ENCODE measurements at places on chromosomes 13 and 19. TPM values are rescaled to one million over a fixed set of nuclear protein-coding genes. Genes with fewer than 3 reads are reported as not detected.

RINL gene
- total RNA-seq = 3.0 TPM

PNKP gene
- total RNA-seq = 144 TPM

KISS1R gene
- total RNA-seq = 6.1 TPM

RAX2 gene
- total RNA-seq = not detected

TMIGD2 gene
- not detected for total RNA-seq

MBD3L5 gene
- not detected for total RNA-seq

LILRA5 gene
- total RNA-seq = not detected

IGSF23 gene
- 1.7 TPM for total RNA-seq

LGI4 gene
- total RNA-seq = 0.20 TPM

CBARP gene
- total RNA-seq = 13.0 TPM

ZNF534 gene
- total RNA-seq = 0.22 TPM

CATSPERD gene
- total RNA-seq = not detected

LMTK3 gene
- total RNA-seq = 12.7 TPM

FCER2 gene
- total RNA-seq = not detected

CEACAM7 gene
- total RNA-seq = not detected

LILRB2 gene
- not detected for total RNA-seq

LAIR1 gene
- not detected for total RNA-seq

TMEM190 gene
- total RNA-seq = 2.3 TPM

PRRG2 gene
- total RNA-seq = 6.8 TPM

PCDH9 gene
- total RNA-seq = 1.7 TPM

KIR2DL1 gene
- not detected for total RNA-seq

CYP4F2 gene
- not detected for total RNA-seq

DKKL1 gene
- total RNA-seq = 5.2 TPM

SIGLEC12 gene
- total RNA-seq = not detected

MTUS2 gene
- total RNA-seq = 9.2 TPM

HPN gene
- total RNA-seq = 71.5 TPM

ATCAY gene
- 0.43 TPM for total RNA-seq

BCL2L12 gene
- total RNA-seq = 59.0 TPM

DENND1C gene
- 0.47 TPM for total RNA-seq

ALOX5AP gene
- total RNA-seq = not detected

GAPDHS gene
- not detected for total RNA-seq

DNASE2 gene
- total RNA-seq = 26.0 TPM

CTXN1 gene
- 114 TPM for total RNA-seq

TRPC4 gene
- total RNA-seq = 4.2 TPM

ZNF578 gene
- total RNA-seq = 3.0 TPM

TINCR gene
- 0.60 TPM for total RNA-seq

SULT2A1 gene
- not detected for total RNA-seq

HSPB6 gene
- 0.33 TPM for total RNA-seq

LRRC63 gene
- total RNA-seq = 0.24 TPM

SLC25A23 gene
- total RNA-seq = 75.2 TPM

NBEA gene
- 20.9 TPM for total RNA-seq

INSL3 gene
- not detected for total RNA-seq

ZNF440 gene
- total RNA-seq = 21.9 TPM

FBXO27 gene
- total RNA-seq = 14.6 TPM

TEX101 gene
- not detected for total RNA-seq

PTGER1 gene
- 0.84 TPM for total RNA-seq

PSG2 gene
- not detected for total RNA-seq

ZNF433 gene
- total RNA-seq = 10.7 TPM

SPC24 gene
- total RNA-seq = 22.8 TPM

NEK5 gene
- 1.4 TPM for total RNA-seq

ZNF541 gene
- not detected for total RNA-seq

HSD17B14 gene
- total RNA-seq = 22.1 TPM

NOSIP gene
- 75.0 TPM for total RNA-seq

TMC4 gene
- total RNA-seq = 125 TPM

Measured in progenitor cell of endocrine pancreas (in vitro differentiated cells).